Natural killer cell treated with Interleukin-12 subunit alpha and Interleukin-12 subunit beta and Interleukin-15 and Interleukin-18, amount 100 ng/mL, for 72 hours (primary cell): ENCODE measurements at places on chromosomes 2 and 18. TPM values are rescaled to one million over a fixed set of nuclear protein-coding genes. Genes with fewer than 3 reads are reported as not detected.

- DNase-seq: no peak
Observed at GRCh38 chr2:71787108-71787415, 333.7 kb downstream of the DYSF start.

- DNase-seq: no peak
Observed at GRCh38 chr18:477565-477964, 22.9 kb downstream of the COLEC12 start.

Gene PSMG2
- 80.5 TPM for total RNA-seq

DNA sequence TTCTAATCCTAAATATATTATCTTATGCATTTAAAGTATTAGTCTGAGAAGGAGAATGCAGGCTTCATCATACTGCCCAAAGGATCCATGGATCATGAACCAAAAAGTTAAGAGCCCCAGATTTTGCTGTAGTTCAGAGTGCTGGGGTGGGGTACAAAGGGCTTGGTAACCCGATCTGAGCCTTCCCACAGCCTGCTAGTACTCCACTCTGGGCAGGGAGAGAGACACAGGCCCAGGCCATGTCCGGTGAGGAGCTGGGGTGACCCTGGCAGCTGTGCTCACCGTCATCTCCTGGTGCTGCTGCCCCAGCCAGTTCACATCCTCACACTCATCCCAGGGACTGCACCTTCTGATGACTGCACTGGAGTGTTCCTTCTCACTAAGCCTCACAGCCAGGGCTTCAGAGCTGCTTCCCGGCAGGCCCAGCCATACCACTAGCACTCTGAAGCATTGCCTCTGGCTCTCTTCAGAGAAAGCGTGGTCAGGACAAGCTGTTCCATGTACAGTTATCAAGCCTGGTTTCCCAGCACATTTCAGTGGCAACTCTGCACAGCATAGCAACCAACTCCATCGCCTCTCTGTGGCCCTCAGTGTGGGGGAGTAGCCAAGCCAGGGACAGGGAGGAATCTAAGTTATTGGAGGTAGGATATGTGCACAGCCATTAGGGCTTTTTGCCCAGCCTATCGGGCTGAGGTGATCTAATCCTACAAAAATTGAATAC lies 189.0 kb upstream of the CTAGE1 start:
- DNase-seq: no peak

DNA sequence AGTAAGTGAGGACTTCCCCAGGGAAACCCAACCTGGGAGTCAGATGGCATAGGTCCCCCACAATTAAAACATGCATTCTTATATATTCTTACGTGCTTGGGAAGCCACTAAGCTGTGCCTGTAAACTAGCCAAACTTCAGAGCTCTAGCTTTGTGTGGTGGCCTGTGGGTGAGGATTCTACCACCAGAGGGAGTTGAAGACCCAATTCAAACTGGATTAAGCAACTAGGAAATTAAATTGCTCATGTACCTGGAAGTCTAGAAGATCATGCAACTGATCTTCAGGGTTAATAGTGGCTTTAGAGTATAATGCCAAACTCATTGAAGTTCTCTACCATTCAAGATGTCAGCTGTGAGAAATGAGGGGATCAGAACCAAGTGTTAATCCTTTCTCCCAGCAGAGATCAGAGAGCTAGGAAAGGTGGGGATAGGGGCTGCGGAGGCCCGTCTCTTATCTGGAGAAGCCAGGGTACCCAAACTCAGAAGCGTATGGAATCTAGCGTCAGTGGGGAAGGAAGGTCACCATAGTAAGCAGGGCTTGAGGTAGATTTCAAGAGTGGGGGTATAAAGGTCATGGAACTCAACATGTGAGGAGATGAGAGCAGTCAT lies 53.2 kb upstream of the CCDC85A start:
- no peak for DNase-seq

Gene CAVIN2
- total RNA-seq: not detected

DNA sequence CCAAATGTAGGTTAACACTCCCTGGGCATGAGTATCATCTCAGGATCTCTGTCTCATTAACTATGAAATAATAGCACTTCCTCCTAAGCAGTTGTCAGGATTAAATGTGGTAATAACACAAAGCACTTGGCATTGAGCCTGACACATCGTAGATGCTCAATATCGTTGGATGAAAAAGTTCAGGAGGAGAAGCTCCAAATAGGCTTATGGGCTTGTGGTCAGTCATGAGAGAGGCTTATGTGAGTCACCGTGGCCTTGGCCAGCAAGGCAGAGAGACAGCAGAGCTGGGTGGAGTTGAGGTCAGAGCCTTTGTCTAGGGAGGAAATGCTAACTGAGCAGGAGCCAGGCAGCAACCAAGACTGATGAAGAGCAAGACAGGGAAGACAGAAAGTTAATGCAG lies 68.3 kb upstream of the PPM1B start:
- DNase-seq: no peak
